ENCODE measurements at places on chromosomes 7 and 10.

- DNase-seq: no peak
Observed at GRCh38 chr7:81549484-81550016, 220.3 kb downstream of the HGF start.

DNA sequence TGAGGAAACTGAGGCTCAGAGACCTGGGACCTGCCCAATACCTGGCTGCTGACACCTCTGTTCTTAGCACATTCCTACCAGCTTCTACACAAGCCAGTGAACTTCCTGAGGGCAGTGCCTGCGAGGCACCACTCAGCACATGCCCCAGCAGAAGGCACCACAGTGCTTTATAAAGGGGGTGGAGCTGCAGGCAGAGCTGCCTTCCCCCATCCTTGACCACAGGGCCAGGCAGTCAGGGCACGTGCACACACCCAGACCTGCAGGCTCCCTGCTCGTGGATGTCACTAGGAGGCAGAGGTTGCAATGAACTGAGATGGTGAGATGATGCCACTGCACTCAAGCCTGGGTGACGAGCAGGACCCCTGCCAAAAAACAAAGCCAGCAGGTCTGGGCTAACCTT, 39.2 kb upstream of the TUBB8 start:
- DNase-seq: no peak

- no peak for DNase-seq
Observed at GRCh38 chr10:60291344-60291930, 98.2 kb downstream of the ANK3 start.

- no peak for DNase-seq
Observed at GRCh38 chr10:121270906-121271305, 327.3 kb downstream of the FGFR2 start.

All from suppressor macrophage treated with lipopolysaccharide for 1 hour (primary cell).